ENCODE measurements at places on chromosomes 4 and X. TPM values are rescaled to one million over a fixed set of nuclear protein-coding genes. Genes with fewer than 3 reads are reported as not detected.

- peak; percentile 84 for DNase-seq
- no peaks in the 10 kb centered on the region for H3K27me3 ChIP-seq
- H3K27ac ChIP-seq = no peak within 1 kb of the TSS
- H3K36me3 ChIP-seq = no peaks in the 10 kb centered on the region
- peaks cover 4% of the 10 kb centered on the region for H3K4me1 ChIP-seq
These were observed at the start of gene WDR17 for GRCh38 chr4:176065435-176066291. WDR17 (plus strand) TSS chr4:176065841; CDS start chr4:176111581, 45,740 bp downstream.

DNA sequence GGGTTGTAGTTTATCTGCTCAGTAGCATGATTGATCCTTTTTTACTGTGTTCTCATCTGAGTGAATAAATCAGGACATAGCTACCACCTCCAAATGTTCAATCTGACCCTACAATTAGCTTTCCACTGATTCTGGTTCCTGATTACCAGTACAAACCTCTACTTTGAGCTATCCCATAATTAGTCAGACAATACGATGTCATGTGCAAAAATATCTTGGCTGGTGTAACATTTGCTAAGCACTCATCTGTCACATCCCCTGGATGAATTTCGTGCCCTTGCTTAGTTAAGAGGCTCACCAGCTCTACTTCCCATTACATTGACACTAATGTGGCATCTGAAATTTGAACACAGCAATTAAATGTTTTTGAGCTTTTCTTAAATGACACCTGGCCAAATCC is 1101.0 kb upstream of the PCDH7 start:
- no peak overlapping the region for H3K4me3 ChIP-seq
- no peaks in the 10 kb centered on the region for H3K27me3 ChIP-seq
- H3K4me1 ChIP-seq = no peaks in the 10 kb centered on the region
- no peak overlapping the region for H3K27ac ChIP-seq
- no peaks in the 10 kb centered on the region for H3K36me3 ChIP-seq
- DNase-seq = no peak

GRCh38 chr4:41360921-41361793 is 104.4 kb downstream of the UCHL1 start:
- no peaks in the 10 kb centered on the region for H3K4me1 ChIP-seq
- no peak overlapping the region for H3K27ac ChIP-seq
- peaks cover 88% of the 10 kb centered on the region for H3K27me3 ChIP-seq
- H3K4me3 ChIP-seq = peak overlapping the region; percentile 69
- no peaks in the 10 kb centered on the region for H3K36me3 ChIP-seq
- peak; percentile 30 for DNase-seq

DNA sequence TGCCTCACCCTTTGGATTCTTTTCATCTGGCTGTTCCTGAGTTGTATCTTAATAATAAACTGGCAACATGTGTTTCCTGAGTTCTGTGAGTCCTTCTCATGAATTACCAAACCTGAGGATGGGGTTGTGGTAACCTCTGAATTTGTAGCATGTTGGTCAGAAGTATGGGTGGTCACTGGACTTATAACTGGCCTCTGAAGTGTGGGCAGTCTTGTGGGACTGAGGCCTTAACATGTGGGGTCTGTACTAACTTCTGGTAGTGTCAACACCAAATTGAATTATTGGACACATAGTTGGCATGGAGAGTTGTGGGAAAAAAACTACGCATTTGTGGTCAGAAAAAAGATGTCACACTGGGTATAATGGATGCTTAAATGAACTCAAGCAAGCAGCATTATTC is 45.0 kb upstream of the TNIP3 start:
- H3K4me3 ChIP-seq = no peak overlapping the region
- no peaks in the 10 kb centered on the region for H3K36me3 ChIP-seq
- DNase-seq = no peak

DNA sequence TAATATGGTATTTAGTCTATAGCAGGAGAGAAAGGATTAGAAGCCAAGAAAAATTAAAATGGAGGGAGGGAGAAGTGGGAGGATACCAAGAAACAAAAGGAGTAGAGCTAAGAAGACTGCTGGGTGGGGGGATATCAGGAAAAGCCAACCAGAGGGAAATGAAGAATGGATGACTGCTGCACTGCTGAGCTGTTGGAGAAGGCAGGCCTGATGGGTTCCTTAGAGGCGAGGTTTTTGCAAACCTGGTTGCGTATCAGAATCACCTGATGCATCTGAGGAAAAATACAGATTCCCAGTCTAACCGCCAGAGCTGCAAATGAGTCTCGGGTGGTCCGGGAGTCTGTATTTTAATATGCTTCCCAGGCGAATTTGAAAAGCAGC is 1.5 kb downstream of the PGRMC1 start:
- H3K4me1 ChIP-seq = no peaks in the 10 kb centered on the region
- peak overlapping the region; percentile 96 for H3K4me3 ChIP-seq
- no peak overlapping the region for H3K27ac ChIP-seq
- peaks cover 3% of the 10 kb centered on the region for H3K36me3 ChIP-seq

DNA sequence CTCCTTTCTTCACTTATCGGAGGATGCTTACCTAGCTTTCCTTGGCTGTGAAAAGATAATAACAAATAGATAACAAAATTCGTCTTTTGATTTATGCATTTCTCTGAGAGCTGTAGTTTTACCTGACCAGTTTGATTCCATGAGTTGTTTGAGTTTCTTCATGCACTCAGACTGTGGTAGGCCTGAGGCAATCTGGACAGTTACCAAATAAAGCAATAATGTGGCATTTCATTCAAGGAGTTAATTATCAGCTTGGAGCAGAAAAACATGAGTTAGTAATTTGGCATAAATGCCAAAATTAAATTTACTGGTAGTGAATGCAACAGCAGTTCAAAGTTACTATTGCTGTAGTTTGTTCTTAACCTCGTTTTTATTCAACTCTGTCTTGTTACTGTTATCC is 53.5 kb downstream of the FABP2 start:
- H3K27ac ChIP-seq = no peak overlapping the region
- H3K4me1 ChIP-seq = no peaks in the 10 kb centered on the region
- no peak for DNase-seq
- H3K4me3 ChIP-seq = no peak overlapping the region
- H3K27me3 ChIP-seq = no peaks in the 10 kb centered on the region

DNA sequence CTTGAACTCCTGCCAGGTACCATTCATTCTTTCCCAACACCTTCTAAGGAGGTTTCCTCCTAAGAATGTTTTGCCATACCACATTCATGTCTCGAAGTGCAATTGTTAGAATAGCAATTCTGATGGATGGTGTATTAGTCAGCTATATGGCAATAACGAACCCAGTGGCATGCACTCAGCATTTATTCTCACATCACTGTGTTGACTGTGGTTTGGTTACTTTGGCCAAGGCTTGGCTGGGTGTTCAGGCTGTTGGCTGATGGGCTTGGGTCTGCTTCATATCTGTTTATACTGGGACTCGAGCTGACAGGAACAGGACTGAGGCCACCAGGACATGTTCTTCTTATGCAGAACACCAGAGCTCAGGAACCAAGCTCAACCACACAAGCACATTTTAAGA is 31.7 kb downstream of the PSAPL1 start:
- H3K4me1 ChIP-seq = peaks cover under 1% of the 10 kb centered on the region
- DNase-seq = no peak
- no peaks in the 10 kb centered on the region for H3K36me3 ChIP-seq
- no peaks in the 10 kb centered on the region for H3K27me3 ChIP-seq
- H3K4me3 ChIP-seq = no peak overlapping the region
- no peak overlapping the region for H3K27ac ChIP-seq

DNA sequence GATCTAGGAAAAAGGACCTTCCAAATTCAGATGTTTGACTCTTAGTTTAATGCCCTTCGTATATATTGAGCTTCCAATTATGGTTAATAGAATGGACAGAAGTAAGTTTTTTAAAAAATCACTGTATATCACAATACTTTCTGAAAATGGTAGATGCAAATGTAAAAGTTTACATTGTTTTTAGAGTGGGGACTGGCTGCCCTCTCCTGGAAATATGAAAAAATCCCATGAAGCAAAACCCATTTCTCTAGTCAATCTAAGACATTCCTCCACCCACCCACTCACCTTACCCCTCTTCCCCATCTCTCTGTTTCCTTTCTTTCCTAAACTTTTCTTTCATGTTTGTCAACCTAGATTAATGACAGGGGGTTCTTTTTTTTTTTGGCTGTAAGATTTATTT is 134.5 kb downstream of the ARHGAP6 start:
- no peaks in the 10 kb centered on the region for H3K36me3 ChIP-seq
- H3K4me3 ChIP-seq = no peak overlapping the region
- no peak overlapping the region for H3K27ac ChIP-seq
- DNase-seq = no peak
- peaks cover 3% of the 10 kb centered on the region for H3K4me1 ChIP-seq
- no peaks in the 10 kb centered on the region for H3K27me3 ChIP-seq

- H3K27ac ChIP-seq = no peak overlapping the region
- H3K4me3 ChIP-seq = no peak overlapping the region
- no peaks in the 10 kb centered on the region for H3K36me3 ChIP-seq
- no peaks in the 10 kb centered on the region for H3K27me3 ChIP-seq
- no peak for DNase-seq
These were observed 256.8 kb upstream of the VCX start for GRCh38 chrX:7586126-7586525.

DNA sequence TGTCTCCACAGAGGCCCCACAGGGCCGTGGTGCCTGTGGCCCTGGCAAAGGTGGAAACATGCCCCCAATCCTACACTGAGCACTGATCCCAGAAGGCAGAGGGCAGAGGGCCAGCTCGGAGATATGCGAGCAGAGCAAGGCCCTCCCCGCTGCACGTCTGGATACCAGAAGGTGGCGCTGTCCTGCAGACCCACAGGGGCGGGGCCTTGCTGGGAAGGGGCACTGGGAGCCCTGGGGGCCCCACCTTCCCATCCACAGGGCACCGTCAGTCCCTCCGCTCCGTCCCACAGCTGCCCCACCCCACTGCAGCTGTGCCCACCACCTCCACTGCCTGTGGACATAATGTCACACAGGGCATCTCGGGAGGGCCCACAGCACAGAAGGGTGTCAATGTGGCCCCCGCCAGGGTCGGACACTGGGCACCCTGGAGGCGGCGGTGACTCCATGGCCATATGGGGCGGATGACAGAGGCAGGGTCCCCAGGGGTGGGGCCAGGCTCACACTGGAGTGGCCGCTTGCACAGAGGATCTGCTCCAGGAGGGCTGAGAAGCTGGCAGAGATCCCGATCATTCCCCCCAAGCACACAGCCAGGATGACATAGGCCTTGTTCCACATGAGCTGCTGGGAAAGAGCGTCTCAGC is 4.8 kb downstream of the SLC49A3 start:
- H3K4me1 ChIP-seq = no peaks in the 10 kb centered on the region
- H3K4me3 ChIP-seq = no peak overlapping the region
- DNase-seq = peak; percentile 80
- peaks cover 8% of the 10 kb centered on the region for H3K27me3 ChIP-seq
- no peak overlapping the region for H3K27ac ChIP-seq

GRCh38 chr4:186621959-186622553 is 66.7 kb upstream of the MTNR1A start:
- DNase-seq = no peak
- peaks cover 12% of the 10 kb centered on the region for H3K36me3 ChIP-seq
- H3K27ac ChIP-seq = no peak overlapping the region
- H3K4me1 ChIP-seq = peaks cover 4% of the 10 kb centered on the region
- no peaks in the 10 kb centered on the region for H3K27me3 ChIP-seq
- no peak overlapping the region for H3K4me3 ChIP-seq

GRCh38 chr4:70356185-70356584 is 4.4 kb upstream of the SMR3A start:
- H3K4me1 ChIP-seq = no peaks in the 10 kb centered on the region
- no peak for DNase-seq
- H3K36me3 ChIP-seq = no peaks in the 10 kb centered on the region
- no peak overlapping the region for H3K27ac ChIP-seq
- H3K27me3 ChIP-seq = no peaks in the 10 kb centered on the region

- no peaks in the 10 kb centered on the region for H3K27me3 ChIP-seq
- no peaks in the 10 kb centered on the region for H3K4me1 ChIP-seq
- H3K36me3 ChIP-seq = no peaks in the 10 kb centered on the region
These were observed 179.1 kb upstream of the NDST4 start for GRCh38 chr4:115292320-115293092.

GRCh38 chrX:40853816-40854123 is 118.4 kb upstream of the MED14 start:
- no peak for DNase-seq
- H3K4me3 ChIP-seq = no peak overlapping the region
- H3K36me3 ChIP-seq = no peaks in the 10 kb centered on the region

GRCh38 chr4:189302719-189303118 is 638.0 kb upstream of the FRG1 start:
- no peaks in the 10 kb centered on the region for H3K36me3 ChIP-seq
- H3K4me1 ChIP-seq = no peaks in the 10 kb centered on the region
- no peak overlapping the region for H3K27ac ChIP-seq
- DNase-seq = no peak
- no peak overlapping the region for H3K4me3 ChIP-seq

GRCh38 chr4:24921491-24921890 is 8.6 kb upstream of the CCDC149 start:
- no peak for DNase-seq
- no peak overlapping the region for H3K27ac ChIP-seq
- H3K27me3 ChIP-seq = no peaks in the 10 kb centered on the region
- no peaks in the 10 kb centered on the region for H3K4me1 ChIP-seq

- H3K4me1 ChIP-seq = no peaks in the 10 kb centered on the region
- no peak for DNase-seq
- no peak overlapping the region for H3K4me3 ChIP-seq
- H3K36me3 ChIP-seq = no peaks in the 10 kb centered on the region
These were observed 44.2 kb downstream of the EIF2S3 start for GRCh38 chrX:24098932-24099331.

DNA sequence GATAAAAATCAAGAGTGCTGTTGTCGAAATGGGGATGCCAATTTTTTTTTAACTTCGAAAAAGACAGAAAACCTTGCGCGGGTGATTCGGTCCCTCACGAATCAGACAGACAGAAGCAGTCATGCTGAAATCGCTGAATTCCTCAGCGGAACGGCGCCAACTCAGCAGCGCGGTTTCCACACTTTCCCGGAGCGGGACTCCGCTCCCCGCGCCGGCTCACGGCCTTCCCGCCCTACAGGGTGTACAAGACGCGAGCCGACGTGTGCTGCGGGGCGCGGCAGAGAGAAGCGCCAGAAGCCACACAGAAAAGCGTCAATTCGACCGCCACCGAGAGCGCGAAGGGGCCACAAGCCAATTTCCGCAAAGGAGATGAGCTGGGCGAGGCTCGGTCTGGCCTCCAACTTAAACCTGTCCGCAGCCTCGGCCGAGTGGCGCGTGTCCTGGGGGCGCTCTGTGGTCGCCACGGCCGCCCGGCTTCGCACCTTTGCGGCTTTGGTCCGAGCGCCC is 1.3 kb downstream of the NEXMIF start:
- no peaks in the 10 kb centered on the region for H3K36me3 ChIP-seq
- peaks cover 23% of the 10 kb centered on the region for H3K27me3 ChIP-seq
- H3K4me3 ChIP-seq = peak overlapping the region; percentile 42

- DNase-seq = no peak
- no peaks in the 10 kb centered on the region for H3K4me1 ChIP-seq
- no peaks in the 10 kb centered on the region for H3K36me3 ChIP-seq
These were observed 66.0 kb downstream of the RHOH start for GRCh38 chr4:40262861-40263260.

GRCh38 chrX:27675493-27675892 is 85.3 kb downstream of the DCAF8L2 start:
- H3K4me1 ChIP-seq = no peaks in the 10 kb centered on the region
- no peaks in the 10 kb centered on the region for H3K36me3 ChIP-seq
- H3K27me3 ChIP-seq = no peaks in the 10 kb centered on the region
- no peak overlapping the region for H3K4me3 ChIP-seq
- no peak for DNase-seq

TNIP3 gene
- total RNA-seq = not detected

UFSP2 gene
- 28.0 TPM for total RNA-seq

PCDH7 gene
- total RNA-seq = 206 TPM

FDCSP gene
- not detected for total RNA-seq

TRPC3 gene
- 51.2 TPM for total RNA-seq

MSN gene
- 75.9 TPM for total RNA-seq

PRR32 gene
- not detected for total RNA-seq

ANOS1 gene
- 22.5 TPM for total RNA-seq

GNL3L gene
- total RNA-seq = 26.7 TPM

USO1 gene
- total RNA-seq = 47.9 TPM

All from cardiac muscle cell (in vitro differentiated cells and primary cell).